ENCODE measurements at places on chromosomes 16 and 17.

GRCh38 chr16:25580041-25580440, 111.7 kb upstream of the HS3ST4 start:
- DNase-seq: no peak

GRCh38 chr16:49281480-49281842, at the start of gene CBLN1:
Gene CBLN1 (minus strand): TSS chr16:49281838. CDS start chr16:49281465, 373 bp downstream.
- no peak for DNase-seq

DNA sequence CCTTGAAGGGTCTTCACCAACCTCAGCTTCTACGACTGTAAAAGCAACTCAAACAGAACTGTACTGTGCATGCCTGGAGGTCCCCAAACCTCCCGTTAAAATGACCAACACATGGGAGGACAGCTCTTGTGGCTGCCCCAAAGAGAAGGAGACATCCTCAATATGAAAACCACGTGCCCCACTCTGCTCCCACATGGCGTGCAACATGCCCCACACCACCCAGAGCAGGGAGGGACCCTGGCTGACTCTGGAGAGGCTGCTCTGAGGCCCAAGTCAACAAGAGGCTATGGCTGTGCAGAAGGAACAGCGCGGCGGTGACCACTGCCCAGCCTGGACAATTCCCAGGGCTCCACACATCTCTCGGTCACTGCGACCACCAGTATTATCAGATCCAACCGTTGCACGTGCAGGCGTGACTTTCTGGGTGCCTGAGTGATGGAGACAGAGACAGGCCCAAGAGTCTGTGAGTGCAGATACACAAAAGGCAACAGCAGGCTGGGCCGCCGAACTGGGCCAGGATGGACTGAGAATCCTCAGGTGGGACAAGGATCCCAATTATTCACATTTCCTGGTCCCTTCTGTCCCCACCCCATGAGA, 1.4 kb downstream of the PLD6 start:
- no peak for DNase-seq

DNA sequence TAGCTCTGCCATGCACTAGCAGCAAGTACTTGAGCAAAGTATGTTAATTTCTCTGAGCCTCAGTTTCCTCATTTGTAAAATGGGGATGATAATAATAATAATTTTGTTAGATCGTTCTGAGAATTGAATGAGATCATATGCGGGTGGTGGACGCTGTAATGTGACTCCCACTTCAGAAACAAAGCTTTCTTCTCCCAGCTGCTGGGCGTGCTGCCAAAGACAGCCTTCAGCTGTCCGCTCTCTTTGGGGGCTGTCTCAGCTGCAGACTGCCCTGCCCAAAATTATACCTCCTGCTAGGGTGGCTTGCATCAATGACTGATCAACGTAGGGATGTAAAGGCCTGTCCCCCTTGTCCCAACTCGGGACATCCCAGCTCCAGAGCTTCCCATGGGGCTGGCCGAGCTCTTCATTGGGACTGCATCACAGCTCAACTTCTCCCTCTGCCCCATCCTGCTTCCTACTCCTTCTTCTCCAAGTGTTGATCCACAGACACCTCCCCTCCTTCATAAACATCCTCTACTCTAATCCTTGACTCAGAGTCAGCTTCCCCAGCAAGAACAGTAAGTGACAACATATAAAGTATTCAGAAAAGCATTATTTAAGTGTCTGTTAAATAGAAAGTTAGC, 30.7 kb upstream of the CDH5 start:
- DNase-seq: no peak

DNA sequence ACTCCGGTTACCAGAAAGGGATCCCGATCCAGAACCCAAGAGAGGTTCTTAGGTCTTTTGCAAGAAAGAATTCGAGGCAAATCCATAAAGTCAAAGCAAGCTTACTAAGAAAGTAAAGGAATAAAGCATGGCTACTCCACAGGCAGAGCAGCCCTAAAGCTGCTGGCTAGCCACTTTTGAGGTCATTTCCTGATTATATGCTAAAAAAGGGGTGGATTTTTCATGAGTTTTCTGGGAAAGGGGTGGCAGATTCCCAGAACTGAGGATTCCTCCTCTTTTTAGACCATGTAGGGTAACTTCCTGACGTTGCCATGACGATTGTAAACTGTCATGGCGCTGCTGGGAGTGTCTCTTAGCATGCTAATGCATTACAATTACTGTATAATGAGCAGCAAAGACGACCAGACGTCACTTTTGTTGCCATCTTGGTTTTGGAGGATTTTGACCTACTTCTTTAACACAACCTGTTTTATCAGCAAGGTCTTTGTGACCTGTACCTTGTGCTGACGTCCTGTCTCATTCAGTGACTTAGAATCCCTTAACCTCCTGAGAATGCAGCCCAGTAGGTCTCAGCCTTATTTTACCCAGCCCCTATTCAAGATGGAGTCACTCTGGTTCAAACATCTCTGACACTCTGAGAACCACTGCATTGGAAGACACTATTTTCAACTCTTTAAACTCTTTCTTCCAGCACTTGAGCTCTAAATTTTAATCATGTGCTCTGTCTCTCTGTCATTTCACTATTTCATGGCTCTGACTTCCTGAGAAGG, 203.6 kb upstream of the CACNG3 start:
- DNase-seq: no peak

DNA sequence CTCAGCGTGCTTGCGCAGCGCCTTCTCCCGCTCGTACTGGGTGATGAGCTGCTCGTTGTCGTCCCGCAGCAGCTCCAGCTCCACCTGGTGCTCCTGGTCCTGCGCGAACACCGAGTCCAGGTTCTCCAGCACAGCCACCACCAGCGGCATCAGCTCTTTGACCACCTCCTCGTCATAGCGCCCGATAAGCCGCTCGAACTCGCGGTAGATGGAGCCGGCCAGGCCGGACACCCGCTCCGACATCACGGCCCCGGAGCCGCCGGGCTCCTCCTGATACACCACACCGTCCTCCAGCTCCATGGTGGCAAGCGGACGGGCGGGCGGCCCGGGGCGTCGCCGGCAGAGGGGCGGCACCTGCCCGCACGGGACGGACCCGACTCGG, 320 bp downstream of the SPAG9 start:
- no peak for DNase-seq

DNA sequence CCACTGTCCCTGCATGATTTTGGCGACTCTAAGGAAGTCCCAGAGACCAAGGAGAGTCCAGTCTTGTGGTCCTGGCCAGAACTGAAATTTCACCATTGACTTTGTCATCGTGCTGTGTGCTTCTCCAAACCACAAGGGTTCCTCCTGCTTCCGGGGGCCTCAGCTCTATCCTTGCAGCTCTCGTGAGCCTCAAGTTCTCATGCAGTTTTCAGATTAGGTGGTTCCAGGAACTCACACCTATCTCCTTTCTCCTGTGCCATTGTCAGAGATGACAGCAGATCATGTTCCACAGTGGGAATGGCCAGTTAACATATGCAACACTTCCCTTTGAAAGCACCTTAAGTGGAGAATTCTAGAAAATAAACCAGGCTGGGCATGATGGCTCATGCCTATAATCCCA, 97.9 kb upstream of the CRHR1 start:
- DNase-seq: no peak

DNA sequence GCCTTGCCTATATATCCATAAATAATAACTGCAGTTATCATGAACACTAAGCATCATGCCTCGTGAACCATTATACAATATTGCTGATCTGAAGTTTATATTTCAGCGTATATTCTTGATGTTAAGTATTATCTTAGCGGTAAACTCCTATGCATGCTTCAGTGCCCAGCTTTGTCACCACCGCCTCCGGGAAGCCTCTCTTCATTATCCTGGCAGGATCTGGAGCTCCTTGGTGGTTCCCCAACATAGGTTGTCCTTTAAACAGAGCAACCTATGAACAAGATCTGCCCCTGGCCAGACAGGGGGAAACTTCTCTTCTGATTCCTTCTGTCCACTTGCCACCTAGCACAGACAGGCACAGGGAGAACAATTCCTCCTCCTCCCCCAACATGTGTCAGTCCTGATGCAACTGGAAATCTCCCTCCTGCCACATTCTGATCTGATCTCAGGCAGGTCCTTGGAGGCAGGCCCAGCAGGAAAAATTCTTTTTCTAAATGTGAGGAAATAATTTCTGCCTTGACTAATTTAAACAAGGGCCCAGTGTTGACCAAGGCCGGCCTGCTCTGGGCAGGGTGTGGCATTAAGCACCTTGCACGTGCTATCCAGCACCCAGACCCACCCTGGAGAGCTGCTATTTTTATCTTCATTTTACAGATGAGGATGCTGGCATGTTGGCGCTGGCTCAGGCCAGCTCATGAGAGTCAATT, 22.4 kb downstream of the SPNS2 start:
- DNase-seq: no peak
